Endothelial cell (in vitro differentiated cells): ENCODE measurements at places on chromosomes 16 and 17.
A peak's percentile ranks its signal among the peaks of the same experiment; 100 is the strongest.

DNA sequence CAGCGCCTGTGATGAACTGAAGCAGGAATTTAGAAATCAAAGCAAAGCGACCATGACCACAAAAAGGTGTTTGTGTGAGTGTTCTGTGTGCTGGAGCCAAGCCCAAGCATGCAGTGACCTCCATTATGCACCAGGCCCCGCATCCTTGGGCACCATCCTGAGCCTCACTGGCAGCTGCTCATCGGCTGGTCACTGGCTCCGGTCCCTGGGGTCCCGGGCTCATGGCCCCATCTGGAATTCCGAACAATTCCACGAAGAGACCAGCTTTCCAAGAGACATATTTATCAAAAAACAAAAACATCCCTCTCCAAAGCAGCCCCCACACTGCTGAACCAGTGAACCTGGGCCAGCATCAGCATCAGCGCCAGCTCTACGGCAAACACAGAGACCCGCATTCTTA is 15.2 kb upstream of the ZNF469 start:
- no peak overlapping the region for H3K4me3 ChIP-seq
- no peak for DNase-seq
- H3K36me3 ChIP-seq: no peaks in the 10 kb centered on the region
- peaks cover 1% of the 10 kb centered on the region for H3K27me3 ChIP-seq
- H3K4me1 ChIP-seq: no peaks in the 10 kb centered on the region

- H3K27ac ChIP-seq: no peak overlapping the region
- no peak overlapping the region for H3K4me3 ChIP-seq
- H3K36me3 ChIP-seq: no peaks in the 10 kb centered on the region
- H3K4me1 ChIP-seq: peaks cover 36% of the 10 kb centered on the region
- peak; percentile 36 for DNase-seq
These were observed 9.9 kb downstream of the CMTM2 start for GRCh38 chr16:66588981-66589713.

DNA sequence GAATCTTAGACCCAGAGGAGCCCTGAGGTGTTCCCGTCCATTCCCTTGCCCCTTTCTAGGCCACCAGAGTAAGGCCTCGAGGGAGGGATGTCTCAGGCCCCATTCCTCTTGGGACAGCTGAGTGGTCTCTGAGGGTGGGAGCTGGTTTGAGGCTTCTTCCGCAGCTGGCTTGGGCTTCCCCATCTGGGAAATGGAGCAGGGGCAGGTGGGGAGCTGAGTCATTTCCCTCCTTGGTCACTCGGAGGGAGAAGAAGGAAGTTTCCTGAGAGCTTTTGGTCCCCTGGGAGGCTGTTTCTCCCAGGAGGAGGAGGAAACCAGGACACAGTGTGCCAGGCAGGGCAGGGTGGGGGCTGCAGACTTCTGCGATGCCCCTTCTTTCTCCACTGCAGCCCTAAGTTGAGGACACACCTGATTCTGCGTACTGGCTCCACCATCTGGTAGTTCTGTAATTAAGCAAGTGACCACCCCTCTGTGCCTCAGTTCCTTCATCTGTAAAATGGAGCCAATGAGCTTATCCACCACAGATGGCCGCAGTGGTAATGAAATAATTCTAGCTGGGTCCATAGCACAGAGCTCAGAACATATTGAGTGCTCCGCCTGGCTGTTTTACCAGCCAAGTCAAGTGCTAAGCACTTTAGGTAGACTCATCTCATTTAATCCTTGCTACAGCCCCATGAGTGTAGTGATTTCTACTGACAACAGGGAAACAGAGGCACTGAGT is 1.6 kb upstream of the KCNJ12 start:
- H3K36me3 ChIP-seq: no peaks in the 10 kb centered on the region
- no peak for DNase-seq
- H3K4me1 ChIP-seq: peaks cover 4% of the 10 kb centered on the region

DNA sequence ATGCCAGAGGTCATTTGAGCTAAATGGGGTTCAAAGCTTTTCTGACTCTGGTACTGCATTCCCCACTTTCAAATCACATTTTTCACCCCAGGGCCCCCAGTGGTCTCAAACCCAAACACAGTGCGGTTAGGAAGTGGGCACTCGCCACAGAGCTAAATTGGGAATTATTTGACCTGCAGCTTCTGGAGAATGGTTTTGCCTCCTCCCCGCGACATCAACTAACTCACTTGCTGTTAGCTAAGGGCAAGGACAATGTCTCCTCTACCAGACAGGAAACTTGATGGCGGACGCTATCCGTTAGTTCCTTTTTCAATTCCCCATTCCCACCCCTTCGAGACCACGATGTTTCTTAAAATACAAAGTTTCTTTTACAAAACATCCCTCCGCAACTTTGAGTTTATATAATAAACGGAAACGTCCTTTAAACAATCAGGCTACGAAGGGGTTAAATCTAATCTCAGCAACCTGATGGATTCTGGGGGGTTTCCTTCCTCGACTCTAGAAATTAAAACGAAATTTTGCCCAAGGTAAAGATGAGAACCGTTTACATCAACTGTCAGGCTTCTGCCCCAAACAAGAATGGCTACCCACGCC is 500 bp upstream of the KAT7 start:
- peaks cover under 1% of the 10 kb centered on the region for H3K36me3 ChIP-seq
- DNase-seq: peak; percentile 15
- peak overlapping the region; percentile 99 for H3K27ac ChIP-seq
- H3K4me1 ChIP-seq: peaks cover 26% of the 10 kb centered on the region
- peaks cover 2% of the 10 kb centered on the region for H3K27me3 ChIP-seq

DNA sequence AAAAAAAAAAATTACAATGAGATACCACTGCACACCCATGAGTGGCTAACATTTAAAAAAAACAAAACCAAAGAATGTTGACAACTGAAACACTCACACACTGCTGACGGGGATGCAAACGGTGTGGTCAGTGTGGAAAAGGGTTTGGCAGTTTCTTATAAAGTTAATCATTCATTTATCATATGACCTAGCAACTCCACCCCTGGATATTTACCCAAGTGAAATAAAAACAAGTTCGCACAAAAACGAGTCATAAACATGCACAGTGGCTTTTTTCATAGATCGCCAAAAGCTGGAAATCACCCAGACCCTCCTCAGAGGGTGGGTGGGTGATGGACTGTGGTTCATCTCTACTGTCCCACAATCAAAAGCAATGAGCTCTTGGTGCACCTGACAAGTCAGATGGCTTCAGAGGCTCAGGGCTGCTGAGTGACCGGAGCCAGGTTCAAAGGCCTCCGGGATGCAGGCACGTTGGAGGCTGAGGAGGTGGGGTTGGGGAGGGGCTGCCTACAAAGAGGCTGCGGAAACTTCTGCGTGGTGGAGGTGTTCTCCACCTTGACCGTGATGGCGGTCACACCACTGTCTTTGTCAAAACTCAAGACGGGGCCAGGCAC is 14.2 kb downstream of the RAB40B start:
- H3K4me3 ChIP-seq: no peak overlapping the region
- H3K4me1 ChIP-seq: no peaks in the 10 kb centered on the region
- H3K27me3 ChIP-seq: no peaks in the 10 kb centered on the region
- no peak for DNase-seq
- peaks cover 5% of the 10 kb centered on the region for H3K36me3 ChIP-seq

DNA sequence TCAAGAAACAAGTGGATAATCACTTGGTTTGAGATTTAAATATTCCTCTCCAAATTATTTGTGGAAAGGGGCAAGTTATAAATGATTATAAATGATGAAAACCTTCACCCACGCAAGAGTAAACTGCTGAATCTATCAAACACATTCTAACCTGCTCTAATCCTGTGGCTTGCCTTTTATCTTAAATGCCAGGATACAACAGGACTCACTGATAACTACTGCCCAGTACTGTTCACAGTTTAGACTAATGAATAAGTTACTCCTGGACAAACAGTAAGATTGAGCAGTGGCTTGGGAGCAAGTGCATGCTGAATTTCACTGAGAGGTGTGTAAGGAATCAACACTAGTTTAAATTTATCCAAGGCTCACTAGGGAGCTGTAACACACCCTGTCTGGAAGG is 31.1 kb downstream of the IGF2BP1 start:
- peaks cover 8% of the 10 kb centered on the region for H3K27me3 ChIP-seq
- no peak for DNase-seq
- no peak overlapping the region for H3K4me3 ChIP-seq
- no peak overlapping the region for H3K27ac ChIP-seq
- H3K36me3 ChIP-seq: peaks cover 59% of the 10 kb centered on the region
